ENCODE measurements at places on chromosomes 6 and 20.

DNA sequence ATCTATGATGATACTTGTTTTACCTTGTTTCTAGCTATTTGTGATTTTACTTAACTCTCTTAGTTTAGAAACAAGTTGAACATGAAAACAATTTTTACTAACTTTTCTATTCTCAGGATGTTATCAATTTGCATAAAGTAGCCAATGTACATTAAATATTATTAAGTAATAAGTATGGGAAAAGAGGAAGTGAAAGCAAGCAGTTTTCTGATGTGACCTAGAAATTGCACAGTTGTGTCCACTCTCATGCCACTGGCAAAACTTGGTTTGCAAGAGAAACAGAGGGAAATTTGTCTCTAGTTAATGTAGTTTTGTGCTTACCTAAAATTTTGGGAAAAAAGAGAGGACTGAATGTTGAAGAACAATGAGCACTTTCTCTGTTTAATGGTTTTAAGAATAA lies 19.2 kb upstream of the TSPYL1 start:
- no peak for DNase-seq

- DNase-seq = no peak
Observed at GRCh38 chr20:58818586-58819285, 32.0 kb downstream of the GNAS-AS1 start.

DNA sequence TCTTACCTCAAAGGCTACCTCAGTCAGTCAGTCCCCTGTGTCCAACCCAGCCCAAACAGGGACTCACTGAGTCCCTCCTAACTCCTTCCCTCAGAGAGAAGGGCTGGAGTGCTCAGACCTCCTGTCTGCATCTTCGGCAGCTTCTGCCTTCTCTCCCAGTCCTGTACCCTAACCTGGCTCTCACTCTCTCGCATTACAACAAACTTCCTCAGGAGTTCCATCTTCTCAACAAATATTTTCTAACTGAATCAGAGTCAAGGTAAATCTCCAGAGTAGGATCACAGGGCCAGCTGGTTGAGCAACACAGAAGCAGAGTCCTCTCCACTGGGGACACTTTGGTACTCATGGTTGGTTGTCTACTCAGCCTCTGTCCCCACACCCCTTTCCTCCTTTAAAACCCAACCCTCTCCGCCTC lies 92.3 kb downstream of the MRPL14 start:
- DNase-seq = no peak

- DNase-seq = no peak
Observed at GRCh38 chr20:47354714-47355488, 1.6 kb downstream of the ZMYND8 start.

DNA sequence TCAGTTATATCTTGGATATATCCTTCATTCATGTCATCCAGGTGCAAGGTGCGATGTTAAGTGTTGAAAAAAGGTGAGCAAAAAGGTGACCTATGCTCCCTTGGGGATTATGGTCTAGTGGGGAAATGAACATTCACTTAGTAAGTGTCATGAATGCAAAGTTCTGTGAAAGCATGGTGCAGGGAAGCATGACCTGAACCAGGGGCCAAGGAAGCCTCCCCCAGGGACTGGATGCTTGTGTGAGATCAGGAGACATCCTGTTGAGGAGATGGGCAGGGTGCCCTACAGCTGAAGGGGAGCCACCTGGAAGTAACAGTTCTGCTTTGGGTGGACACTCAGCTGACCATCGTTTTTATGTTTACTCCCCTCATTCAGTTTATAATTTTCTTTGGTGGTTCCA lies 179.5 kb downstream of the SYNDIG1 start:
- DNase-seq = no peak

DNA sequence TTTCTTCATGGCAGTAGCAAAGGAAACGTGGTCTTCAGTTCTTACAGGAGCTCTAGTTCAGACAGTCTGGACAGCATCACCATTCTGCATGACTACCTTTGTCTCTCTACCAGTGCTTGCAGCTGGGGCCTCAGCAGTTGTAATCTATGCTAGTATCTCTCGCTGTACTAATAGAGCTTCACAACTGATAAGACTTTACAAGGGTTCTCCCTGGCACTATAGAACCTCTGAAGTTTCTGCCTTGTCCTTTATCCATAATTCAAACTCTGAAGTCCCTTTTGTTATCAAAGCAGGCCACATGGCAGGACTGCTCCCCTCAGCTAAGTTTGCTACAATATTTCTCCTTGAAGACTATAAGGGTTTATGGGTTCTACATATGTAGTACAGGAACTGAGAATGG lies 842.1 kb upstream of the ADGRB3 start:
- DNase-seq = no peak

DNA sequence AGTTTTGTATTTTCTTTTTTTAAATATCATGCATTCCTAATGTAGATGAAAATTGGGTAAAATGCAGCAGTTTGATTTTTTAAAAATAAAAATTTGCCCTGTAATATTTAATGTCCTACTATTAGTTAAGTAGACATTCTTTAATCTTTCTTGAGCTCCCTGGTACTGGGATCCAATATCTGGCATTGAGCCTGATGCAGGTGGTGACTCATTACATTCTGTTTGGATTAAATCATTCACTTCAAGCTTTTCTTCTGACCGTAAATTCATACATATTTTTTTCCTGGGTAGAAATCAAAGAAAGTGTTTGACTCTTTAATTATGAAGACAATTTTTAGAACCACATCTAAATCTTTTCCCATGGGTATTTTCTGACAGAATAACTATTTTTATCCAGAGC lies 768.8 kb upstream of the SLC35B3 start:
- no peak for DNase-seq

DNA sequence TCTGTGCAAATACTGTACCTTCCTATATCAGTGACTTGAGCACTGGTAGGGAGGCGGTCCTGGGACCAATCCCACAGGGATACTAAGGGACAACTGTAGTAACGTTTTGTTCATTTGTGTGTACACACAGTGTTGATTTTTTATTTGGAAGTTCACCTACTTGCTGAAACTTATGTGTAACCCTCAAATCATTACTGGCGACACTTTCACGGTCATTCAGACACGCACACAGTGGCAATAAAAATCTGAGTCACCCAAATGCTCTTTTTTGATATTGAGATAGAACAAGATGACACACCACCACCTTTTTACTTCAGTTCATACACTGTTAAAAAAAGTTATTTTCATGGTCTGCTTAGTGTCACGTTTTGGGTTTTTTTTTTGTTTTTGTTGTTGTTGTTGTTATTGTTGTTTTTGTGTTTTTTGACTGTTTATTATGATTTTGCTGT lies 79.8 kb downstream of the QKI start:
- DNase-seq = no peak

DNA sequence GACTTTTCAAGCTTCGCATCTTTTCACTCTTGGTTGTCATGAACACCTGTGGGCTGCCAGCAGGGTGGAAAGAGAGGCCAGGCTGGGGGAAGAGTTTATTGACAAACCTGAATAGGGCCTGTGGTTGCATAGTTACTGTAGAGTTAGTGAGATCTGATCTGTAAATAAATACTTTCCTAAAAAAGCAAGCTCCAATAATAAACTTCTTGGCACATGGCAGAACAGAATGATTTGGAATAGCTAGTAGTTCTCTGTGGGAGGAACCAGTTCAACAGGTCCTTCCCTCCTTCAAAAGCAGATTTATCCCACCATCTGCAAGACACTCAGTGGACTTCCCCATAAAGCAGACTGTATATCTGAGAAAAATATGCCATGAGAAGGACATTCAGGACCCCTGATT lies 445.0 kb downstream of the HACE1 start:
- no peak for DNase-seq

DNA sequence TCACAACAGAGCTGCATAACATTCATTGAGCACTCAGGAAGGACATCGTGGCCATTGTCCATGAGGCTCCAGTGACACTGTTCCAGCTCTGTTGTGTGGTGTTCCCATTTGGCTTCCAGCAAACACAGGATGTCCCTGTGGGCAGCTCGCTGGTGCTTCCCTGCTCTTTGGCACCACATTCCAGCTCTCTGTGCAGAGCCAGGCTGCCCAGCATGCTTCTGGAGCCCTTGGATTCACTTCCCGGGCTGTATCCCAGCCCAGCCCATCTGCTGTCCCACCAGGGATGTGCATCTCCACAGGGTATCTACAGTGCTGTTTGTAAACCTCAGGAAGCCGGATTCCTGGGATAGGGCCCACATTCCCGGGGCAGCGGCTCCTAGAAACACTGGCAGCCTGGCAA lies 57.2 kb downstream of the CTCFL start:
- DNase-seq = no peak

- DNase-seq = no peak
Observed at GRCh38 chr6:2984738-2985406, 13.5 kb upstream of the SERPINB6 start.

DNA sequence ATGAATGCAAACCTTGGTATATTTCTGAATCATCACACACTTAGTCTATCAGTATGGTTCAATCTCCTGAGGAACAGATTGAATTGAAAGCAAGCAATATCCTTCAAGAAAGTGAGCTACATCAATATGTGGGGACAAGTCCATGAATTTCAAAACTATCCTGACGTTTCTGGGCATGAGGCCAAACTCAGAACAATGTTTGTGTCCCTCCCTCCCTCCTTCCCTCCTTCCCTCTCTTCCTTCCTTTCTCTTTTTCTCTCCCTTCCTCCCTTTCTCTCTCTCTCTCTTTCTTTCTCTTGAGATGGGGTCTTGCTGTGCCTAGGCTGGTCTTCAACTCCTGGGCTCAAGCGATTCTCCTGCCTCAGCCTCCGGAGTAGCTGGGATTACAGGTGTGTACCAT lies 27.9 kb upstream of the SYNCRIP start:
- DNase-seq = no peak

DNA sequence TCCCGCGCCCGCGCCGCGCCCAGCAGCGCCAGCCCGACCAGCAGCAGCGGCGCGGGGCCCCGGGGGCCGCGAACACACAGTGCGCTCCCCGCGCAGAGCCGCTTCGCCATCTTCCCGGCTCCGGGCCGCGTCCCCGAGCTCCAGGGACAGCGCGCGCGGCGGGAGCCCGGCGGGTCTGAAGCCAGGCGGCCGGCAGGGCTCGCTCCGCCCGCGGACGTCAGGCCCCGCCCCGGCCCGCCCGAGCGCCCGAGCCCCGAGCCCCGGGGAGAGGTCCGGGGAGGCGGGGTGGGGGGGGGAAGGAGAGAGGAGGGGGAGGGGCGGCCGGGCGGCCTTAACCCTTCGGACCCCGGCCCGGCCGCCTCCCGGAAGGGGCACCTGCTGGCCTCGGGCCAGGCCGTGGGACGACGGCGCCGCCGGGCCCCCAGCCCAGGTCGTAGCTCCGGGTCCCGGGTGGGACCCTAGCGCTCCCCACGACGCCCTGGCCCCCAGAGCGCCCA lies at the start of gene LAMA5:
Gene LAMA5 (minus strand): TSS at position 177 of the 497 bp plus-strand sequence. CDS start 67 bp downstream, at position 110.
- no peak for DNase-seq

GRCh38 chr6:112910256-112910655 lies 563.1 kb downstream of the RFPL4B start:
- no peak for DNase-seq

- no peak for DNase-seq
Observed at GRCh38 chr20:62797671-62798532, 1.6 kb downstream of the MRGBP start.

DNA sequence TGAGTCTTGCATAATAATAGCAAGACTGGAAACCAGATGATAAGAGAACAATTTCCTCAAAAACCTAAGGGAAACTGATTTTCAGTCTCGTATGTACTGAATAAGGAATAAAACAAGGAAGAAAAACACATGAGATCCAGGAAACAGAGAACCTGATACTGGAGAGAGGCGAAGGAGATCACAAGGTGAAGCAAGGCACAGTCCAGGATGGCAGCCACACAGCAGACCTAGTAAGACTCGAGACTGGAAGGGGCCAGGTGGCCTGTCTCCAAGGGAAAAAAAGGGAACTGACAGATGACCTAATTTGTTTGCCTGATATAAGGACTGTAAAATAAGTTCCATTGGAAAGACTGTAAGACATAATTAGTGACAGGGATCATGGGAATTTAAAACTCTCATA lies 71.1 kb downstream of the TASP1 start:
- DNase-seq = no peak

DNA sequence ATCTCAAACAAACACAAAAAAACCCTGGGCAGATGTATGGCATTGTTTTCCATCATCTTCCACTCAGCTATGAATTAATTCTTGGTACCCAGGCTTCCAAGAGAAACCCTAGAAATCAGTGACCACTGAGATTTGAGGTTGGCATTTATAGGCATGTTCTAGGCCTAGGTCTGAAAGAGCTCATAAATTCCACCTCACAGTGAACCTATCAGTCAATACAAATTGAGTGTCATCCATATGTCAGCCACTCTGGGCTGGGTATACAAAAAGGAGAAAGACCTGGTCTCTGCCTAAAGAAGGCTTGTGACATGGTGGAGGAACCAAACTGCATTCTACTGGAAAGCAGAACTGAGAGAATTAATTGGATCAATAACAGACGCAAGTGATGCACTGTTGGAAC lies 30.2 kb downstream of the C20orf173 start:
- no peak for DNase-seq

DNA sequence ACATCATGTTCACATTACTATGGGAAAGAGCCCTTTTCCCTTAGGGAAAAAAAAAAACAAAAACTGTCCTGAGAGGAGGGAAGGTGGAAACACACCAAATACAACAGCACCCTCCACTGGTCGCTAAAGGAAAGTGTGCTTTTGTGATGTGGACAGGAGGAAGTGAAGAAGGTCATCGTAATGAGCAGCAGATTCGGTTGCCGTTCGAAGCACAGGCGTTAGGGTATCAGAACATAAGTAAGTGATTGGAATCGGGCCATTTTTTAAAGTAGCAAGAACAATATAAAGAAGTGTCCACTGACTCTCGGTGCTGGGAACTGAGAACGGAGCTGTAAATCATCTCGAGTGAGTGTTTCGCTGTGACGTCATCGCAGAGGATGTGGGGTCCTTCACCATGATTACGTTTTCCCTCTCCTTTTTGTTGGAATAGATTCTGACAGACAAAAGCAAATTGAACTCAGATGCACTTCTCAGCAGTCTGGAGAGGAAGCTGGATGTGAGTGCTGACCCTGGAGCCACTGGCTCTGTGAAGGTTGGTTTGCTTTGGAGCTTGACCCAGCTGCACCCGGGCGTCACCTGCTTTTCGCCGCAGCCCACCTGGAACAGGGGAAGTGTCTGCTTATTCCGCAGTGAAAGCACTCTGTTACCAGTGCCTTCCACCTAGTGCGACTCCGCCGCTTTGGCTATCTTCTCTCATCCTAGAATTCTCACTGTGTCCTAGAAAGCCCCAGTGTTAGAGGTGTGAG lies 203.6 kb upstream of the GMDS start:
- peak; percentile 60 for DNase-seq

DNA sequence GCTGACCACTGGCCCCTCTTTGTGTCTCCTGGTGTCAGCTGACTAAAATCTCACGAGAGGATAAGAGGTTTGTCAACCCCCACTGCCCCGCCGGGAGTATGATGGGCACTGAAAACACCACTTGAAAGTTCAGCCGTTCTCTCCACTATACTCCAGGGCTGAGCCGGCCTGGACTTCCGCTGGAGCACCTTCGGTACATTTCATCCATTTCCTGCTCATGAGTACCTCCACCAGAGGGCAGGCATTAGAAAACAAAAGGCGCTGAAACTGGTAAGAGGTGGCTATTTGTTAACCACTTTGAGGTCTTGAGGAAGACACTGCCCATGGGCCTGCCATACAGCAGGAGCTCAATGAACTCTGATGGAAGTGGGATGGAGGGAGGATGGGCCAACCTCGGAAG lies 17.9 kb upstream of the ANKRD60 start:
- no peak for DNase-seq

- peak; percentile 46 for DNase-seq
Observed at GRCh38 chr6:22512686-22513427, 56.5 kb upstream of the HDGFL1 start.

GRCh38 chr20:43243672-43244269 lies 54.1 kb upstream of the PTPRT start:
- DNase-seq = no peak
